SJSA1 (cell line): ENCODE measurements at places on chromosomes 12 and 14. TPM values are rescaled to one million over a fixed set of nuclear protein-coding genes. Genes with fewer than 3 reads are reported as not detected.

TAS2R42 gene
- not detected in 2 replicates for total RNA-seq

CFAP251 gene
- 10.2 and 13.8 TPM in 2 replicates for total RNA-seq

SERPINA4 gene
- not detected in 2 replicates for total RNA-seq

IRAK4 gene
- 19.2 and 25.8 TPM in 2 replicates for total RNA-seq

ASCL1 gene
- not detected in 2 replicates for total RNA-seq

LHX5 gene
- not detected in 2 replicates for total RNA-seq

PLEK2 gene
- total RNA-seq: 15.9 and 20.0 TPM in 2 replicates

TPI1 gene
- 1,911 and 2,129 TPM in 2 replicates for total RNA-seq

CYP46A1 gene
- total RNA-seq: 0.21 and 0.22 TPM in 2 replicates
